ENCODE measurements at places on chromosomes 5 and 9. TPM values are rescaled to one million over a fixed set of nuclear protein-coding genes. Genes with fewer than 3 reads are reported as not detected.
A peak's percentile ranks its signal among the peaks of the same experiment; 100 is the strongest.

- peak; percentile 29 for DNase-seq
Observed at GRCh38 chr9:127974001-127974768, 6.6 kb downstream of the EEIG1 start.

DNA sequence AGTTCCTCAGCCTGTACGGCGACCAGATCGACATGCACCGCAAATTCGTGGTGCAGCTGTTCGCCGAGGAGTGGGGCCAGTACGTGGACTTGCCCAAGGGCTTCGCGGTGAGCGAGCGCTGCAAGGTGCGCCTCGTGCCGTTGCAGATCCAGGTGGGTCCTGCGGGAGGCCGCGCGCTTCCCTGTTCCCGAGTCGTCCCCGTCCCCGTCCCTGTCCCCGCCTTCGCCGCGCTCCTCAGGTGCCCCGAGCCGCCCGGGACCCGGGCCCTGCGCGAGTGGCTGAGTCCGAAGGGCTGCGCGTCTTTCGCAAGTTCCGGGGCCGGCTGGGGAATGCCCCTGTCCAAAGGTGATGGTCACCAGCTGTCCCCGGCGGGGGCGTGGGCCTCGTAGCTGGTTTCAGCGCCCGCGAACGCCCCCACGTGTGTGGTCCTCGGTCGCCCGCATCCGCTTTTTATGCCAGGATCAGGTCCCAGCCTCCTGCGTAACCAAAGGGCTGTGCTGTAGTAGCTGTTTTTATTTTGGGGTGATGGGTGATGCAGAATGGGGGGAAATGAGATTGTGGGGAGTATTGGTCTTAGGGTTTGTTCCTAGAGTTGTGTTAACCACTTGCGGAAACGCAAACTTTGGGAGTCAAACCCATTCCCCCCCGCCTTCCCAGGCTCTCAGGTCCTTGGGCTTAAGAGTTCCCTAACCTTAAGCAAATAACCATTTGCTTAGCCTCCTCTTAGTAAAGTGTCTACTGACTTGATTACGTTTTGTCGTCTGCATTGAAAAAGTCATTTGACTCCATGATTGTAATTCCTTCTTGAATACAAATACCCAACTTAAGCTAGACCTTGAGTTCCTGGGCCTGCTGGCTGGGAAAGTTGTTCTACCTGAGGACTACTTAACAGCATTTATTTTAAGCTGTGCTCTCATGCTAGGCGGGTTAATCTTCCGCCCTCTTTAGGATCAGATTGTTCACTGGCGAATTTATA is 663 bp downstream of the ISOC1 start:
- DNase-seq, result peak; percentile 79

DNA sequence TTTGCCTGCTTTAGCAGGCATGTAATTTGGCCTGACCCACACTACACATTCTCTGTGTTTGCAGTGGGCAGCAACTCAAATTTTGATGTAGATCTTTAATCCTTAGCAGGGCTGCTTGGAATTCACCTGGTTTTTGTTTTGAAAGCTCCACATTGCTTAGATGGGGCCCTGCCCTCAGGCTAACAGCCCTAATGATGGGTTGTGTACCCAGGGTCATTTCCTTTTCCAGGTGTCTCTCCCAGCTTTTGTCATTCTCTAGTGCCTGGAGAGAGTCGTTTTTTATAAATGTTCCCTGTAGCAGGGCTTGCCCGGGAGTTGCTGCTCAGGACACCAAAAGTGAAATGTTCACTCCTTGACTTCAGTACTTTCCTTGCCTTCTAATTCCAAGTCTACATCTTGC is 126.3 kb downstream of the TRIO start:
- DNase-seq, result no peak

DNA sequence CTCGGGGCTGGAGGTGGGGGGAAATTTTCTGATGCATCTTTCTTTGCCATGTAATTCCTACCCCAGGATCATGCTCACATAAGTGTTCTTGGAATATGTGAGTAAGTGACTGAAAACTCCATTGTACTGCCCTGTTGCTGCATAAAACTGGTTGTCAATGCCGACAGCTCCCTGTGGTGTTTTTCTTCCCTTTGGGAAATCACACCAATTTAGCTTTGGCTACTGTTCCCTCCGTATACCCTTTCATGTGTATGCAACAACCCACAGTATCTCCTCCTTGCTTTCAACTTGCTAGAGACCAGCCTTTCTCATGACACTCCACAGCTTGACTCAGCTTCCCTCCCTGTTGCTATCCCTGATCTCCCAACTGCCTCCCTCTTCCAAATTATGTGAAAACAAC is 240.6 kb downstream of the TRIM32 start:
- DNase-seq, result no peak

ANKRD18B gene
- total RNA-seq, result not detected

TRAF1 gene
- 9.4 TPM for total RNA-seq

TTC39B gene
- total RNA-seq, result 26.0 TPM
